Upper lobe of left lung (tissue), 6 donors: ENCODE measurements at places on chromosomes 7 and 10. TPM values are rescaled to one million over a fixed set of nuclear protein-coding genes. Genes with fewer than 3 reads are reported as not detected.

GRCh38 chr7:44148961-44149536 is 7.9 kb upstream of the MYL7 start:
- peaks cover 18% of the 10 kb centered on the region for H3K4me1 ChIP-seq
- DNase-seq, result no peak
- H3K27ac ChIP-seq, result no peak overlapping the region

GRCh38 chr7:43782768-43783555 is 24.5 kb downstream of the BLVRA start:
- H3K4me1 ChIP-seq, result peaks cover 22% of the 10 kb centered on the region
- H3K36me3 ChIP-seq, result no peaks in the 10 kb centered on the region
- DNase-seq, result no peak
- H3K27me3 ChIP-seq, result no peaks in the 10 kb centered on the region

Gene GATA3
- 3.8 TPM for total RNA-seq

Gene CAV1
- total RNA-seq, result 556 TPM

Gene PKD1L1
- total RNA-seq, result 0.89 TPM
